ENCODE measurements at places on chromosomes 5 and 9. TPM values are rescaled to one million over a fixed set of nuclear protein-coding genes. Genes with fewer than 3 reads are reported as not detected.

Gene PPP1R2B
- total RNA-seq: not detected

Gene FBXO10
- 15.9 TPM for total RNA-seq

GRCh38 chr9:76425677-76426453, 31.6 kb upstream of the RFK start:
- DNase-seq: no peak

DNA sequence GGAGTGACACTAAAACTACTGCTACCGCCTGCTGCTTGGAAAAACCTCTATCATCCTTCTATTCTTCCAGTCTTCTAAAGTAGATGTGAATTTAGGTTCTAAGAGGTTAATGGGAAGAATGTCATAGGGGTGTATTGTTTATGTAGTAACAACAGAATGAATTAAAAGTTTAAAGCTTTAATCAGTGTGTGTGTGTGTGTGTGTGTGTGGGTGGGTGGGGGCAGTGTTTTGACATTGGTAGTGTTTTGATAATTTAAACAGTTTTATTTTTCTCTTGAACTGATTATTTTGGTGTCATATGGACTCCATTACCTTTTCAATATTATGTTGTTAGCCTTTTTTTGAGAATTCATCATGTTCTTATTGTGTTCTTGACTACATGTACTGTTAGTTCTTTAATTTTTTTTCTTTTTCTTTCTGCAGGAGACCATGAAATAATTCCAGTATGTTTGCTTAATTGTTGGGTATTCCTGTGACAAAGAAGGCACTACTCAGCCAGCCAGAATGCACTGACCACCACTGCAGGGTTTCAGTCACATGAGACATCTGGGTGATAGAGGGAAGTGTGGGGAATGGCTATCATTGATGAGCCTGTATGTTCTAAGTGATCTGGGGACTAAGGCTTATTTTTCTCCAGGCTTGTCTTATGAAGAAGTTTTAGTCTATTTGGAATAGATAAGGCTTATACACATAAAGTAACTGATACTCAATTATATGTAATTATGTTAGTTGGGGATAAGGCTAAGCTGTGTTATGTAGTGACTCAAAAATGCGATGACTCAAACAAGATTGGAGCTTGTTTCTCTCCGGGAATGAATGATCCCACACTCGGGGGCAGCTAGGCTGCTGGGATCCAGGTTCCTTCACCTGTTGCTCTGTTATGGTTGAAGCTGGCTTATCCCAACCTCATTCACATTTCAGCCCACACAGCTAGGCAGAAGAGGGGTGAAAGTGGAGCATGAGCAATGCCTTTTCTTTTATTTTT, 50.2 kb upstream of the ACTBL2 start:
- no peak for DNase-seq

- DNase-seq: no peak
Measured at GRCh38 chr5:26872337-26872736, 166.0 kb downstream of the CDH9 start.

GRCh38 chr5:44402084-44402483, 12.9 kb upstream of the FGF10 start:
- DNase-seq: no peak

GRCh38 chr5:72237415-72237814, 82.6 kb downstream of the MRPS27 start:
- no peak for DNase-seq

GRCh38 chr5:113188436-113188835, 211.8 kb downstream of the DCP2 start:
- DNase-seq: no peak
